Astrocyte of the hippocampus (primary cell): ENCODE measurements at places on chromosomes 3 and 15.
A peak's percentile ranks its signal among the peaks of the same experiment; 100 is the strongest.

DNA sequence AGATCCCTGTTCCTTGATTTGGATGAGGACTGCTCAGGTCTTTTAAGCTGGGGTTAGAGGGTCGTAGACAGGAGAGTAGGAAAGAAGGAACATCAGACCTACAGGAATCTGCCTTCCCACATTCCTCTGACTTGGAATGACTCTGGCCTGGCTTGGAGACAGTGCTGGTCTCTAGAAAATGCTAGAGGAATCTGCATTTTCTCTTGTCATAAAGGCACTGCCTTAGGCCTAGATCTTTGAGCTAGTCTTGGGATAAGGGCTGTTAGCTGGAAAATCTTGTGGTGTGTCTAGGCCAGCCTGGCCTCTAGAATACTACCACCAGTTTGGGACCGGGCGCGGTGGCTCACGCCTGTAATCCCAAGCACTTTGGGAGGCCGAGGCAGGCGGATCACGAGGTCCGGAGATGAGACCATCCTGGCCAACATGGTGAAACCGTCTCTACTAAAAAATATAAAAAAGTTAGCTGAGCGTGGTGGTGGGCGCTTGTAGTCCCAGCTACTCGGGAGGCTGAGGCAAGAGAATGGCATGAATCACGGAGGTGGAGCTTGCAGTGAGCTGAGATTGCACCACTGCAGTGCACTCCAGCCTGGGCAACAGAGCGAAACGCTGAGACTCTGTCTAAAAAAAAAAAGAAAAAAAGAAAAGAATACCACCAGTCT, 17.3 kb upstream of the BSN start:
- no peak for DNase-seq

GRCh38 chr3:194084284-194084683, 51.7 kb upstream of the HES1 start:
- no peak for DNase-seq

DNA sequence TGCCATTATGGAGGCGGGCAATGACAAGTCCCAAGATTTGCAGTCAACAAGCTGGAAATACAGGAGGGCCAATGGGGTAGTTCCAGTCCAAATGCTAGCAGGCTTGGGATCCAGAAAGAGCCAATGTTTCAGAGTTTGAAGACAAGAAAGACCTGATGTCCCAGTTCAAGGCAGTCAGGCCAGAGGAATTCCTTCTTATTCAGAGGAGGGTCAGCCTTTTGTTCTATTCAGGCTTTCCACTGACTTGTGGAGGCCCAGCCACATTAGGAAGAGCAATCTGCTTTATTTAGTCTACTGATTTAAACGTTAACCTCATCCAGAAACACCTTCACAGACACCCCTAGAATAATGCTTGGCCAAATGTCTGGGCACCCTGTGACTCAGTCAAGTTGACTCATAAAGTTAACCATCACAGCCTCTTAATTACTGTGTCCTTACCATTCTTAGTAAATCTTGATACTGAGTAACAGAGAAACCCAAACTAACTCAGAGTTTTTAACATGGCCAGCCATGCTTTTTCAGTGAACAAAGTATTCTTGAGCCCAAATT, 50.9 kb upstream of the NPHP3 start:
- DNase-seq: peak; percentile 12

- DNase-seq: no peak
These were observed 103.1 kb upstream of the BCL6 start for GRCh38 chr3:187848401-187848800.

GRCh38 chr3:78255403-78255802, 1215.5 kb downstream of the ROBO2 start:
- no peak for DNase-seq

DNA sequence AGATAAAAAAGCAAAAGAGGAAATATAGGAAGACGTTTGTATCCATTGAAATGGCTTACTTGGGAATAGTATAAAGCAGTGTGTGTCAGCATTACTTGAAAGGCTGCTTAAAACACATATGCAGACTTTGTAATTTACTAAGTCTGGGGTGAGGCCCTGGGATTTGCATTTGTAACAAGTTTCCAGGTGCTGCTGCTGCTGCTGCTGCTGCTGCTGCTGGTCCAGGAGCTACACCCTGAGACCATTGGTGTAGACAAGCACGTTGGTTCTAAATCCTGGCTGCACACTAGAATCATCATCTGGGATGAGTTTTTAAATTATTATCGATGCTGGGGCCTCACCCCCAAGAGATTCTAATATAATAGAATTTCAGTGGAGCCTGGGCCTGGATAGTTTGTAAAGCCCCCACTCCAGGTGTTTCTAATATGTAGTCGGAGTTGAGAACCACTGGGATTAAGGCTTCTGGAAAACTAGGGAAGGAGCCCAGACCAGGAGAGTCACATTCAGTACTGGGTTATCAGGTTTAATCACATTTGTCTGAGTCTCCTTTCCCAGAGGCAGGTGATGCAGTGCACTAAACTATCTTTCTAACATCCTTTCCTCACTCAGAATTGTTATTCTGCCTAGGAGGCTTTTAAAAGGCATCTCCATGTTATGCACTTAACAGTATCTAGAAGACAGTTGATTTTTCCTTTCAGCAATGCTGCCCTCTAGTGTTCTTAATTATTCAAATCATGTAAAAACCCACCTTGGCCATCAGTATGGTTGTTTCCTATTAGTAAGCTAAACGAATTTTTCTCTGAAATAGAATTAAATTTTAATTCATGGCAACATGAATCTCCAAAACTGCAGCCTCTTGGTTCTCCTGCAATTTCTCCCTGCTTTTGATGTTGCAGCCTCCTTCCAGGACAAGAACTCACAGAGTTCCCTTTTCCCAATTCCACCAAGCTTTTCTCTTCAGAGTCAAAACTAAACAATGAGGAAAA, 45.4 kb downstream of the SSR3 start:
- DNase-seq: peak; percentile 73

DNA sequence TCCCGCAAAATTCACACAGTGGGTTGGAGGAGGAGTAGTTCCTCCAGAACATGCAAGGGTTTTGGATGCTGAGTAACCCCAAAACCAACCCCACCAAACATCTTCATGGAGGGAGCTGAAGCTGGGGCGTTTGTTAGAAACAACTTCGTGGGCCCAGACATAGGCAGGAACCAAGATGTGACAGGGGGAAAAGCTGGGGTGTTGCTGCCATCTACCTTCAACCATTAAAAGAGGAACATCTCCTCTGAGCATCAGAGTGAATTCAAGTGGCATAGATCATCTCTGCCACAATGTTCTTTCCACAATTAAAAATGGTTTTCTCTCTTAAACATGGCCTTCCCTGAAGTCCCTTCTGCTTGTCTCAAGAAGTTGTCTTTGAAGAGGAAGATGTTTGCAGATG, 20.5 kb downstream of the SIDT1 start:
- no peak for DNase-seq

- no peak for DNase-seq
These were observed 33.0 kb downstream of the MYZAP start for GRCh38 chr15:57624730-57625129.

DNA sequence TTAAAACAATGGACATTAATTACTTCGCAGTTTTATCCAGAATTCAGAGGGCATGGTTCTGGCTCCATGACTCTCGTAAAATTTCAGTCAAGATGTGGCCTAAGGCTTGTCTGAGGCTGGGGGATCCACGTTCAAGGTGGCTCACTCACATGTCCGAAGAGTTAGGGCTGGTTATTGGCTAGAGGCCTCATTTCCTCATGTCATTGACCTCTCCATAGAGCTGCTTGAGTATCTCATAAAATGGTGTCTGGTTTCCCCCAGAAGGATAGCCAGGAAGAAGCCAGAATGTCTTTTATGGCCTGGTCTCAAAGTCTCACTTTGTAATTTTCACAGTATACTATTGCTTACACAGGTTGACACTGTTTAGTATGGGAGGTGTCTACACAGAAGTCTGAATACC, 67.3 kb upstream of the DCBLD2 start:
- DNase-seq: no peak

DNA sequence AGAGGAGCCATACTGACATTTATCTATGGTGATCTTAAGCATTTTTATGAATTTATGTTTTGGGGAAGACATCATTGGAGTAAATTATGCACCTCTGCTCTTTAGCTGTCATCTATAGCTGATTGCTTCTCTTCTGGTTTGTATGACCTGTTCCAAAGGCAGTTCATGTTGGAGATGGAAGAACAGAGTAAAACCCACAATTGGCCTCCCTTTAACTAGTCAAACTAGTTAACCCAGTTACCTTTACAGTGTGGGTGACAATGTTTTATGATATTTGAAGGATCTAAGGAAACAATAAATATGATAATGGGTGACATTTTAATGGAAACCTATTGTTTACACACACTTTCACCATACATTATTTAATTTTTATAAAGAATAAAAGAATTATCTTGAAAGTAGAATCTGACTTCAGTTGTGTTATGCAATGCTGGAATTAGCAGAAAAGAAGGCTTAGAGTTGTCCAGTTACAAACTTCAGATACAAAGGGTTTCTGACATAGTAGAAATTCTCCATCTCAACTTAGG, 263.5 kb downstream of the NFKBIZ start:
- DNase-seq: no peak

DNA sequence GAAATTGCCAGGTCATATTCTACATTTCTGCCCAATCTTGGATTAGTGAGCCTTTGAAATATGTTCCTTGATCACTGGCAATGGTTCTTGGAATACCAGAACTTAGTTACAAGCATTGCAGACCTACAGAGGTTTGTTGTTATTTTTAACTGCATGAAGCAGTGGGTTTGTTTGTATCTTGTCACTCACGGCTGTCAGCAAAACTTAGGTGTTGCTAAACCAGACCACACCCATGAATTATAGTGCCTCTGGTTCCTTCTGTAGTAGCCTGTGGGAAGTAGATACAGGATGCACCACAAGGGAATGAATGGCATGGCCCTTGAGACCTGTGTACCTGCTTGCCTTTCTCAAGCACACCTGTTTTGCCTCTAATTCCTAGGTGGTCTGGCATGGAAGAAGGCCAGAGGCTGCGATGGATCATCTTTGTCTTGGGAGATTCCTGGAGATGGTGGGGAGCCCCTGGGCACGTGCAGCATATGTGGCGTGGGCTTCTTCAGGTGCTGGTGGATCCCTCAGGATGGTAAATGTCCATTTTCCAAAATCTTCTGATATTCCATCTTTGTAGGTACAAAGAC, 138.8 kb downstream of the SNRPN start:
- no peak for DNase-seq

GRCh38 chr15:97684249-97684648, 276.3 kb upstream of the ARRDC4 start:
- DNase-seq: no peak

DNA sequence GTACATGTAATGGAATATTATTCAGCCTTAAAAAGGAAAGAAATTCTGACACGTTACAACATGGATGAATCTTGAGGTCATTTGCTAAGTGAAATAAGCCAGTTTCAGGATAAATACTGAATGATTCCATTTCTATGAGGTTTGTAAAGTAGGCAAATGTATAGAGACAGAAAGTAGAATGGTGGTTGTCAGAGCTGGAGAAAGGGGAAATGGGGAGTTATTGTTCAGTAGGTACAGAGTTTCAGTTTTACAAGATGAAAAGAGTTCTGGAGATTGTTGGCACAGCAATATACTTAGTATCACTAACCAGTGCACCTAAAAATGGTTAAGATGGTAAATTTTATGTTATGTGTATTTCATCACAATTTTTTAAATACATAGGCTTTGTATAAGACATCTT, 60.6 kb downstream of the USP8 start:
- DNase-seq: no peak

GRCh38 chr15:45391746-45392583, 13.6 kb upstream of the GATM start:
- DNase-seq: no peak

DNA sequence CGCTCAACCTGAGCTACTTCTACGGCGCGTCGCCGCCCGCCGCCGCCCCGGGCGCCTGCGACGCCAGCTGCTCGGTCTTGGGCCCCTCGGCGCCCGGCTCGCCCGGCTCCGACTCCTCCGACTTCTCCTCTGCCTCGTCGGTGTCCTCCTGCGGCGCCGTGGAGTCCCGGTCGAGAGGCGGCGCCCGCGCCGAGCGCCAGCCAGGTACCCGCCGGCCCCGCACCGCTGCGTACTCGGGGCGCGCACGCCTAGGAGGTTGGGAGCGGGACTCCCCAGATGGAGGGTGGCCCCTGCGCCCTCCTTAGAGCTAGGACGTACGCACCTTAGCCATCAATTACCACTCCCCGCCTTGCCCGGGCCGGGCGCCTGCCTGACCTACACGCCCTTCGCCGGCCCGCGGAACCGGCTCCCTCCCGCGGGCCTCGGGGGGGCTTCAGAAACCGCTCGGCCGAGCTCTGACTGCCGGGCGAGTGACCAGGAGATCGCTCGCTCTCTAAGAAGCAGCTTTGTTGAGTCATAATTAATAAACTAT, 466 bp downstream of the NFKBIZ start:
- peak; percentile 72 for DNase-seq

DNA sequence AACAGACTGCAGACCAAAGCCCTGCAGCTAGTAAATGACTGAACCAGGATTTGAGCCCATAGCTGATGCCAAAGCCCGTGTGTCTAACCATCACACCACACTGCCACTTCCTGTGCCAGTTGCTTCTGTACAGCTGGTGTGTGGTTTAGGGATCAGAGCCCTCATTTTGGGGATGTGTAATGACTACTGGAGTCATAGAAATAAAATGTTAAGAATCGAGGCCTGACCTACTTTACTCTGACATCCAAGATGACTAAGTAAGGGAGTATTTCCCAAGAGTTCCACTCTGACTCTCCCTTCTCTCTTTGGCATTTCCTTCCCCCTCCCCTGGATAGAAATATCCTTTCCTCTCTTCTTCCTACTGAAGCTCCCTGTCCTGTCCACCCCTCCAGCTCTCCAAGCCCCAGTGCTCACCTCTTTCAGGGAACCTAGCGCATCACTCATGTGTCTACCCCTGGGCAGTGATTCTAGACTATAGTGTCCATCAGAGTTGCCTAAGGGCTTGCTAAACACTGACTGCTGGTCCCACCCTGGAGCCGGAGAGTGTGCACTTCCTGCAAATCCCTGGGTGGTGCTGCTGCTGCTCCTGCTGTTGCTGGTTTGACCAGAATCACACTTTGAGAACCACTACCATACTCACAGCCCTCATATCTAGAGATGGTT, 53.8 kb downstream of the MGLL start:
- DNase-seq: peak; percentile 81

DNA sequence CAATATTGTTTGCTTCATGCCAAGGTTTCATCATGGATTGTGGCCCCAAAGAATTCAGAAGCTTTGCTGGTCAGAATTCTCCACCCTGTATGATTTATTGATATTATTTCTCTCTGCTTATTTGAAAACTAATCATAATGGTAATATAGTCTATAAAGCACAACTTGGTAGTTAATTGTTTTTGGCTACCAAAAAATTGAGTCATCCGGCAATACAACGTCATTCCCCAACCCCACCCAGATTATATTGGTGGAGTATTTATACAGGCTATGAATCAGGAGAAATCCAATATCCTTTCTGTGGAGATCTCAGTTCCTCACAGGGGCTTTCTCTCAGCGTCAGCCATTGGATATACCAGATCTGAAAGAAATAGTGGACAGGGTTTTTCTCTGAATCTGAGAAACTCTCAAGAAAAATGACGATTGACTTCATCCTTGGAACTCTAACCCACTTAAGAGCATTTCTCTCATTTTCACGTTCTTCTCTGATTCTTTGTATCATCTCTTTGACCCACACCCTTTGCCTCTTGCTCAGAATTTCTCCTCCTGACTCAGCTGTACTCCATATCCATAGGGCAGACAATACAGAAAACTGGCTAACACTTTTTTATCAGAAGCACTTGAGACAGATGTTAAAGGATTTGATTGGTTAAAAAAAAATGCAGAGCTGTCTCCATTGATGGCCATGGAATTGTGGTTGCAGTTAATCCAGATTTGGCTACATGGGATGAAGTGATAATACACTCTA, 1055.8 kb upstream of the CADM2 start:
- DNase-seq: no peak
